ENCODE measurements at places on chromosomes 7 and 10.

GRCh38 chr10:11975795-11976194, 66.8 kb downstream of the UPF2 start:
- no peak for DNase-seq

DNA sequence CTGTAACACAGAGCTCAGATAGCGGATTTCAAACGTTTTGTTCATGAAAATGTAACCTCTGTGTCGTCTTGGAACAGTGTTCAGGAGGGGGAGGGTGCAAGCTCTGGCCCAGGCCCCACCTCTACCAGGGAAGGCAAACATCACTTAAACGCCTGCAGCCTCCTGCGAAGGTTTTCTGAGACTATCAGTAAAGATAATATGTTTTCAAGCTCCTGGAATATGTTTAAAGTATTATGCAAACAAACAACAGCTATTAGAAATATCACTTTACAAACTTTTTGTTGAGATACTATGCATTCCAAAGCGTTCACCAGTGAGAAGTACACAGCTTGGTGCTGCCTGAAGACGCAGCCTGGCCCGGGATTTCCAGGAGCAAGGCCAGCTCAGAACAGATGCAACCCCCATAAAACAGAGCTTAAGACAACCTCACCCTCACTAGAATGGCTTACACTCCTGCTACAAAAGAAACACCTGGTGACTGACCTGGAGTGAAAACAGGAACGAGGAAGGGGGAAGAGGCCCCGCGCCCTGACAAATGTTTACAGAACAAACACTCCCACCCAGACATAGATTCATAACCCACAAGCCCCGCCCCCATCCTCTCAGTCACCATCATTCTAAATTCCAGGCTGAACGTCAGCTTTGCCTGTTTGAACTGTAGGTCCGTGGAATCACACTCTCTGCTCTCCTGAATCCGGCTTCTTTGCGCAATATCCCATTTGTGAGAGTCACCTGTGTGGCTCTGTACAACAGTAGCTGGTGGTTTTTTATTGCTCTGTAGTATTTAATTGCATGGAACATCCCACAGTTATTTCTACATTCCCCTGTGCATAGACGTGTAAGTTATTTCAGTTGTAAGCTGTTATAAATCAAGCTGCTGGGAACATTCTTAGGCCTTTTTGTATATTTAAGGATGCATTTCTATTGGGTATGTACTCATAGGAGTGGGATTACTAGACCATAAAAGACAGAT, 155.0 kb downstream of the PTPRN2 start:
- peak; percentile 89 for DNase-seq

DNA sequence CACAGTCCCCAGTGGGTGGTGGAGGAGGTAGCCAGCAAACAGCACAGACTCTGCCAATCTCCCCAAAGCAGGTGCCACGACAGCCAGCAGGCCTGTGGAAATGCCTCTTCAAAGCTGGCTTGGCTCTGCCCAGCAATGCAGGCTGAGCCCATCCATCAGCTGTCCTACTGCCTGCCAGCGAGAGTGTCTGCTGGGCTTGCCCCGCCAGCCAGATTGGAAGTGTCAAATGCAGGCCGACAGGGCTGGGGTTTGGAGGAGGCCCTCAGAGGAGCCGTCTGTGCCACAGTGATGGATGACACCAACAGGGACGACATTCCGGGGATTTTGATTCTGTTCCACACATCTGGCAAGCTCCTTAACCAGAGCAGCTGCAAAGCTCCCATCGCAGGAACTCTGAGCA, 16.7 kb downstream of the HABP2 start:
- DNase-seq: no peak

GRCh38 chr7:41970941-41971340, 266.1 kb downstream of the GLI3 start:
- no peak for DNase-seq

DNA sequence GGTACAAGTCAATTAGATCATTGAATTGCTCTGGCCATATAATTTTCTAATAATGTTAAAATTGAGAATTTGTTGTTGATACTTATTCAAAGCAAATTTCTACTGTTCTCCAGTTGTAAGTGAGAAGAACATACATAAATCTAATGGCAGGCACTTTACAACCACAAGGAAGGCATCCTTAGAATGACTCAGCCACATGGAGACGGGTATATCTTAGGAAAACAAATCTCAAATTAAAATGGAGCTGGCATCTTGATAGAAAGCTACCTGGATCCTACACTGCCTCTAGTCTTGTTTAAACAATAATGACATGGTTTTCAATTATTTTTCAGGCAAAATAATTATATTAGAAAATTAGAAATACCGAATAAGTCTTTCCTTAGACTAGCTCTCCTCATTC, 1183.7 kb upstream of the SORCS1 start:
- no peak for DNase-seq

GRCh38 chr7:4235596-4235995, 446.5 kb upstream of the FOXK1 start:
- no peak for DNase-seq

DNA sequence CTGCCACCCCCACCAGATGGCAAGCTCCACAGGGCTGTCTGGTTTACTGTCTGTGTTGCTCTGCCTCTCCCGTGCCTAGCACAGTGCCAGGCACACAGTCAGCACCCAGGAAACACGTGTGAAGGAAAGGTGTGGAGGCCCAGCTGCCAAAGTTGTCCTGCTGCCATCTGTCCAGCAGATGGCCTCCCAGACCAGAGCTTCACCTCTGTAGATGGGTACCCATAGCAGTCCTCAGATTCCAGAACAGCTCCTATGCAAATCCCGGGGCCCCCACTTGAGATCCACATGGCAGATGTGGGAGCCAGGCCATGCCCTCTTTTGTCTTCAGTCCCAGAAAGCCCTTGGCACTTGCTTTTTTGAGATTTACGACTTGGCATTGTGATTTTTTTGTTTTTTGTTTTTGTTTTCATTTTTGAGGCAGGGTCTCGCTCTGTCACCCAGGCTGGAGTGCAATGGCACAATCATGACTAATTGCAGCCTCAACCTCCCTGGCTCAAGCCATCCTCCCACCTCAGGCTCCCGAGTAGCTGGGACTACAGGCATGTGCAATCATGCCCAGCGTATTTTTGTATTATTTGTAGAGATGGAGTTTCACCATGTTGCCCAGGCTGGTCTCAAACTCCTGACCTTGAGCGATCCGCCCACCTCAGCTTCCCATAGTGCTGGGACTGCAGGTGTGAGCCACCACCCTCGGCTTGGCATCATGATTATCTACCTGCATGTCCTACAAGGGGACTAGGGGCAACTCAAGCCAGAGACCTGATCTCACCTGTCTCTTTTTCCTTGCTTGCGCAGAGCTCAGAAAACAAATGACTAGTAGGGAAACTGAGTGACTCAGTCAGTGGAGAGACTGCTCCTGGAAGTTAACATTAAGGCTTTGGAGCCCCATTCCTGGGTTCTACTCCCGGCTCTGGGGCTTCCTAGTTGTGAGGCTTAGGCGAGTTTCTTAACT, 16.9 kb upstream of the PALD1 start:
- peak; percentile 82 for DNase-seq

DNA sequence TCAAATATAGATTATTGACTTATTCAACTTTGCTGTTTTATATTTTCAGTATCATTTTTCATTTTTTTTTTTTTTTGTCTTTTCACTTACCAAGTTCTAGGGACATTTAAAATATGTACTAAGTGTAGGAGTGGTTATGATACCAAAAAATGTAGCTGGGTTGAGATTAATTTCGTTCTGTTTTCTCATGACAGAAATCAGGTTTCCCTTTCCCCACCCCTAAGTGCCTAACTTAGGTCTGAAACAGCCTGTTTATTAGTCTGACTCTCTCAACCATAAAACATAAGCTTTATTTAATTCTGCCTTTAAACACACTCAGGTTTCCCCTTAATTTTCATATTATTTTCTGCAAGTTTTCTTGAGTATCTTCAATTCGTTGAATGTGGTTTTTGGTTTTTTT, 22.1 kb downstream of the TMEM106B start:
- DNase-seq: no peak

DNA sequence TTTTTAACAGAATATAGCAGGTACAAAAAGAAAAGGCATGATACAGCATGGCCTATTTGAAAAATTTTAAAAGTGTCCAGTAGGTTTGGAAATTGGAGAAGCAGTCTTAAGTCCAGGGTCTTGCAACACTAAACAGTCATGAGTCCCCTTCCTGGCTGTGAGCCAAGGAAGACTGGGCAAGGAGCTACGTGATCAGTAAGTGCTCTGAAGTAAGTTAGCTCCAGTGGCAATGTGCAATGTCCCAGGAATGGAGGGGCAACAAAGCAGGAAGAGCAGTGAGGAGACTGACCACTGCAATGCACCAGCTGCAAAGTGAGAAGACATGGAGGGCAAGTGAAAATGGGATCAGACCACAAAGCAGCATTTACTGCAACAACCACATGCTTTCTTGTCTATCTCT, 72.9 kb upstream of the GRID1 start:
- DNase-seq: peak; percentile 16
